SJSA1 (cell line): ENCODE measurements at places on chromosomes 6 and 20. TPM values are rescaled to one million over a fixed set of nuclear protein-coding genes. Genes with fewer than 3 reads are reported as not detected.

DNA sequence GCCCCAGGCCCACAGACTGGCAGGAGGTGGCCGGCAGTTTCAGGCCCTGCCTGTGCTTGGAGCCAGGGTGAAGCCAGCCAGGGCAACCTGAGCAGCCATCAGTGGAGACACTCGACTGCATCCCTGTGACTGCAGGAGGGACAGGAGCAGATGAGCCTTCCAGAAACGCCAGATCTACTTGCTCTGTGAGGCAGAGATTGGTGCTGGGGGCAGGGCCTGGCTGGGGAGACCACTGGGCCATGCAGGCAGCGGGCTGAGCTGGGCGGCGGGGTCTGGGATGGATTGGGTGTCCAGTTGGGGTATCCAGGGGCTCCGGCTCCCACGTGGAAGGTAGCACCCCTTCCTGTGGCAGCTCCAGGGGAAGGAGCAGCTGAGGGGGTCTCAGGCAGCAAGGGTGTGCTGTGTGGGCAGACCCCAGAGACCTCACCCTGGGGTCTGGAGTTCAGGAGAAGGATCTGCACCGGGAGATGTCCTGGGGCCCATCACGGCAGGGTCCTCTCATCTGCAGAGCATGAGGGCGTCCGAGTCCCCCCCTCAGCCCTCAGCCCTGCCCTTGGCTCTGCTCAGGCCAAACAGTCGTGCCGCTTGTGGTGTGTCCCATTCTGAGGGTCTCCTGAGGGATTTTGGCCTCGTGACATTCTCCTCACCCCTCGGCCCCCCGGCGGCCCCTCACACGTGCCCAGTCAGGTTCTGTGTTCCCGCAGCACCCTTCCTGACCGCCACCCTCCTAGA is 334.9 kb downstream of the TAF4 start:
- H3K27me3 ChIP-seq, result peaks cover 20% of the 10 kb centered on the region
- no peak overlapping the region for H3K4me3 ChIP-seq
- H3K27ac ChIP-seq, result no peak overlapping the region
- H3K4me1 ChIP-seq, result no peaks in the 10 kb centered on the region
- DNase-seq, result no peak

- no peak overlapping the region for H3K27ac ChIP-seq
- no peak for DNase-seq
- H3K36me3 ChIP-seq, result no peaks in the 10 kb centered on the region
- H3K4me1 ChIP-seq, result no peaks in the 10 kb centered on the region
- H3K27me3 ChIP-seq, result no peaks in the 10 kb centered on the region
Measured at GRCh38 chr6:143485967-143486366, 25.6 kb downstream of the FUCA2 start.

DNA sequence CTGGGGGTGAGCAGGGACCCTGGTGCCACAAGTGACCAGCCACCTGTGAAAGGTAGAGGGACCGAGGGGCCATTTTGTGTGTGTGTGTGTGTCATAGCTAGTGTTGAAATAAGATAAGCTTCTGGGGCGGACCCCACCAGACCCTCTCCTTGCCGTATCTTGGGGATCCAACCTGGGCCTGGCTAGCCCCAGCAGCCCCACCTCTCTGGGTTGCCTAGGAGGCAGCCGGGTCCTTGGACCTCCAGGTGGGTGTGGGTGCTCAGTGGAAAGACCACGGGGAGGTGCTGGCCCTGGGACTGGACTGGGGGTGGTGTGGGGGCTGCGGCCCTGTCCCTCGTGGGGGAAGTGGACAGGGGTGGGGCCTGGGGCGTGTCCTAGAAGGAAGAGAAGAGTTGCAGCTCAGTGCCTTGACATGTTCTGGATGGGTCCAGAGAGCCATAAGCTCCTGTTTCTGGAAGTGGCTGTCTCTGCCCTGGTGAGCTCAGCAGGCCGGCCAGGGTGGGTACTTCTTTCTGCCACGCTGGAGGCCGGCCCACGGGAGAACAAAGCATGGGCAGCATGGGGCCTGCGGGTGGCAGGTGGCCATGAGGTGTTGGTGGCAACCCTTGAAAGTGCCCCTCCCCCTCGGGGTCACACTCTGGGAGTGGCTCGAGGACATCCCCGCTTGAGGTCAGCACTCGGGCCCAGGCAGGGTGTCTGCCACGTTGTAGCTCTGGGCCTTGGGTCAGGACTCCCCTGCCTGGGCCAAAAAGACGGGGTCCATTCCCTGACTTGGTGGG is 8.4 kb downstream of the RBBP8NL start:
- peaks cover 50% of the 10 kb centered on the region for H3K27me3 ChIP-seq
- H3K36me3 ChIP-seq, result no peaks in the 10 kb centered on the region
- no peak overlapping the region for H3K4me3 ChIP-seq
- no peak for DNase-seq
- H3K27ac ChIP-seq, result no peak overlapping the region

- peaks cover 5% of the 10 kb centered on the region; the same call in 1 of the 2 replicates for H3K36me3 ChIP-seq
- no peak overlapping the region for H3K4me3 ChIP-seq
- no peak for DNase-seq
- no peaks in the 10 kb centered on the region for H3K27me3 ChIP-seq
Measured at GRCh38 chr6:15472621-15473020, 190.2 kb downstream of the DTNBP1 start.

GRCh38 chr6:41488433-41489119 is 57.6 kb upstream of the FOXP4 start:
- no peak overlapping the region for H3K4me3 ChIP-seq
- DNase-seq, result peak; percentile 94
- peak overlapping the region; percentile 73 for H3K27ac ChIP-seq
- H3K36me3 ChIP-seq, result no peaks in the 10 kb centered on the region
- no peaks in the 10 kb centered on the region for H3K27me3 ChIP-seq

- H3K4me3 ChIP-seq, result no peak overlapping the region
- H3K36me3 ChIP-seq, result no peaks in the 10 kb centered on the region
- DNase-seq, result no peak
- H3K4me1 ChIP-seq, result peaks cover 17% of the 10 kb centered on the region
- H3K27ac ChIP-seq, result peak overlapping the region; percentile 58
Measured at GRCh38 chr6:81613606-81614005, 138.9 kb downstream of the TENT5A start.

- no peaks in the 10 kb centered on the region for H3K27me3 ChIP-seq
- H3K27ac ChIP-seq, result peak overlapping the region; percentile 58
- peaks cover 15% of the 10 kb centered on the region for H3K4me1 ChIP-seq
- peaks cover 13% of the 10 kb centered on the region for H3K36me3 ChIP-seq
Measured at GRCh38 chr20:43667341-43668132, 623 bp downstream of the MYBL2 start.

DNA sequence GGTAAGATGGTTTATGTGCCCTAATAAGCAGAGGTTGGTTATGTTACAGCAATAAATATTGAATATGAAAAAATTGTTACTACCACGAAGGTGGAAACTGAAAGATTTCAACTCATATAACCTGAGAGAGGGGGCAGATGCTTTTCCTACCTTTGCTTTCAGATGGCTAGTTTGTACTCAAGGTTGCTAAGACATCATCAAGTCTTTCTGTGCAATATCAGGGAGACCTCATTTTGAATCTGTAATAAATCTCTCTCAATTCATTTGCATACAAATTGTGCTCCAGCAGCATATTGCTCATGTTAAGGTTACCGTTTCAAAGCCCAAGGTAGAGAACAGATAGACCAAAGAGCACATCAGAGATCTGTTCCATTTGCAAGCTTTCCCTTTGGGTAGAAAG is 220.4 kb downstream of the KHDC1L start:
- no peak for DNase-seq
- no peaks in the 10 kb centered on the region for H3K27me3 ChIP-seq
- H3K4me3 ChIP-seq, result no peak overlapping the region

GRCh38 chr6:8499540-8499939 is 64.2 kb upstream of the SLC35B3 start:
- no peaks in the 10 kb centered on the region for H3K36me3 ChIP-seq
- H3K4me3 ChIP-seq, result no peak overlapping the region
- no peak for DNase-seq
- H3K27me3 ChIP-seq, result no peaks in the 10 kb centered on the region
- no peaks in the 10 kb centered on the region for H3K4me1 ChIP-seq
- no peak overlapping the region for H3K27ac ChIP-seq

- no peaks in the 10 kb centered on the region for H3K36me3 ChIP-seq
- no peak for DNase-seq
- no peak overlapping the region for H3K27ac ChIP-seq
- no peaks in the 10 kb centered on the region for H3K4me1 ChIP-seq
Measured at GRCh38 chr20:55216525-55217242, 741.3 kb downstream of the DOK5 start.

DNA sequence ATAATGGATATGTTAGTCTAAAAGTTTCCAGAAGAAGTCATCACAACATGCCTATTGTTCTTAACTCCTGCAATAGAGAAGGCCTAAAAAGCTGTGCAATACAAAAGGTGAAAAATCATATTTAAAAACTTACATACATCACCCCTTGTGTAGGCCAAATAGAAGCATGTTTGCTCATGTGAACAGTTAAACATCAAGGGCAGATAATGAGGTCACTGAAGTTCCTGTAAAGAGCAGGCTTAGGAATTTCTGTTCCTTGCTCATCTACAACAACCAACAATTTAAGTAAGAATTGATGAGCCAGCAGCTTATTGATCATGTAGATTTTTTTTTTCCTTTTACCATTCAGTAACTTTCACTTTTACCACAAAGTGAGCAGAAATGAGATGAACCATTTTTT is 7.5 kb upstream of the NUP153 start:
- H3K27me3 ChIP-seq, result no peaks in the 10 kb centered on the region
- H3K27ac ChIP-seq, result peak overlapping the region; percentile 2; the same call in 1 of the 2 replicates
- peaks cover 35% of the 10 kb centered on the region for H3K4me1 ChIP-seq
- no peak overlapping the region for H3K4me3 ChIP-seq

DNA sequence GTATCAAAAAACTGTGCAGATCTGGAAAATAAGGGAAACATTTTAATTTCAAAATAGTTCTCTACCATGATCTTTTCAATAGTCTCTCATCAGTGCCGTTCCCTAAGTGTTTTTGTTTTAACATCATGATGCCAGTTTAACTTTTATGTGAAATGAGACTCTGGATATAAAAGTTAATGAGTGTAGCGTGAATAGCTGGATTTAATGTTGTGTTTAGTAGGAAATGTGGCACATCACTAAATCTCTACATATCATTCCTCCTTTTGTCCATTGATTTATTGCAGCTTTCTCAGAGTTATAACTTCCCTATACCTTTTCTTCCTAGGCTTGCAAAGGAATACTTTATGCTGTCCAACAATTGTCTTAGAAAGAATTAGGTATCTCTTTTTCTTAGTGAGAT is 81.4 kb upstream of the SCGN start:
- no peak for DNase-seq
- no peak overlapping the region for H3K27ac ChIP-seq
- no peaks in the 10 kb centered on the region for H3K27me3 ChIP-seq
- H3K36me3 ChIP-seq, result no peaks in the 10 kb centered on the region
- no peak overlapping the region for H3K4me3 ChIP-seq
- no peaks in the 10 kb centered on the region for H3K4me1 ChIP-seq

DNA sequence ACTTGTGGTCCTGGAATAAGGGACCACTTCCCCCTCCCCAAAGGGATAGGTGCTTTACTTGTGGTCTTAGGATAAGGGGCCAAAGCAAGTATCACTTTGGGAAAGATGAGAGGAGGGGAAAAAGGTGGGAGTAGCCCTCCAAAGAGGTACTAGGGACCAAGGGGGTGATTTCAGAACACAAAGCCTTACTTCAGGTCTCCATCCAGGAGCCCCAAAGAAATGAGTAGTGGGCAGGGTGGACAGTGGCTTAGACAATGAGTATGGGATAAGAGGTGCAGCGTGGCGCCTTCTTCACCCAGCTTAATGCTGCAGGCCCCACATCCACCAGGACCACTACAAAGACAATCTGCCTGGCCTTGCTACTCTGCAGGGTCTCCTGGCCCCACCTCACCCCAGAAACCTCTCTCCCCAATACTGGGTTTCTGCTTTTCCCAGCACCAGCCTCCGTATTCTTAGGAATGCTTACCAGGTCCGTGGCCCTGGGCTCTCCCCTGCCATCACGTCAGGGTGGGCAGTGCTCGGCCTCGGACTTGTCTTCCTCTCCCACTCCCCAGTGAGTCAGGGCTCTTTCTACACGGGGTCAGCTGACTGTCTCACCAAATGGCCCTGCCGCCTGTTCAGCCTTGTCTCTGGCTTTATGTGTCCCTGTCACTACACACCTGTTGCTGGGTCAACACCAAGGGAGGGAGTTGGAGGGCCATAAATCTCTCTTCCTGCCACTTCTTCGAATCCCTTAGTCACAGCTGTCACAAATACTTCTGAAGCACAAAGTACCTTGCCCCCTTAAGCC is 3.1 kb downstream of the NNAT start:
- H3K4me3 ChIP-seq, result no peak overlapping the region
- DNase-seq, result no peak
- no peak overlapping the region for H3K27ac ChIP-seq
- no peaks in the 10 kb centered on the region for H3K27me3 ChIP-seq
- peaks cover 57% of the 10 kb centered on the region for H3K36me3 ChIP-seq
- peaks cover 57% of the 10 kb centered on the region for H3K4me1 ChIP-seq

DNA sequence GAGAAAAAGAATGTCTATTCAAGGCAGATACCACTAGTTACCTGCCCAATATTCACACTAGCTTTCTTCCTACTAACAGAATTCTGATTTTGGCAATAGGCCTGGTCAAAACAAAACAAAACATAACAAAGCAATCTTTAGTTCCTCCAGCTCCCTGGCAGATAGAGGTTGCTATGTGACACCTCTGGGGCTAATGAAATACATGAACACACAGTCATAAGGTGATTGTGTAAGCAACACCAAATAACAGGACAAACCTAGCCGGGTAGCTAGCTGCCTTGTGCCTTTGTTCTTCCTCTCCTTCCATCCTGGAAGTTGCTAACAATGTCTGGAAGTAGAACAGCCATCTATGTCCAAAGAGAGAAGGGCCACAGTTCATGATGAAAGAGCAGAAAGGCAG is 6.0 kb upstream of the HMGN3 start:
- no peaks in the 10 kb centered on the region for H3K36me3 ChIP-seq
- H3K27ac ChIP-seq, result no peak overlapping the region
- no peak overlapping the region for H3K4me3 ChIP-seq

The EFCAB8 gene
- 0.06 and 0.08 TPM in 2 replicates for total RNA-seq

The SLC17A2 gene
- not detected in 2 replicates for total RNA-seq

The HRH3 gene
- total RNA-seq, result not detected in 2 replicates

The CCN5 gene
- total RNA-seq, result not detected in 2 replicates

The RHAG gene
- not detected in 2 replicates for total RNA-seq

The NEURL2 gene
- total RNA-seq, result 1.9 and 2.7 TPM in 2 replicates

The APCDD1L gene
- total RNA-seq, result 0.24 TPM in 1 of 2 replicates, not detected in the other

The CFB gene
- total RNA-seq, result 0.50 and 0.58 TPM in 2 replicates

The TCEA2 gene
- 120 and 139 TPM in 2 replicates for total RNA-seq

The PPP1R11 gene
- total RNA-seq, result 26.3 and 33.8 TPM in 2 replicates

The FAM162B gene
- not detected in 2 replicates for total RNA-seq
